ENCODE measurements at places on chromosomes 1 and 21. TPM values are rescaled to one million over a fixed set of nuclear protein-coding genes. Genes with fewer than 3 reads are reported as not detected.

DNA sequence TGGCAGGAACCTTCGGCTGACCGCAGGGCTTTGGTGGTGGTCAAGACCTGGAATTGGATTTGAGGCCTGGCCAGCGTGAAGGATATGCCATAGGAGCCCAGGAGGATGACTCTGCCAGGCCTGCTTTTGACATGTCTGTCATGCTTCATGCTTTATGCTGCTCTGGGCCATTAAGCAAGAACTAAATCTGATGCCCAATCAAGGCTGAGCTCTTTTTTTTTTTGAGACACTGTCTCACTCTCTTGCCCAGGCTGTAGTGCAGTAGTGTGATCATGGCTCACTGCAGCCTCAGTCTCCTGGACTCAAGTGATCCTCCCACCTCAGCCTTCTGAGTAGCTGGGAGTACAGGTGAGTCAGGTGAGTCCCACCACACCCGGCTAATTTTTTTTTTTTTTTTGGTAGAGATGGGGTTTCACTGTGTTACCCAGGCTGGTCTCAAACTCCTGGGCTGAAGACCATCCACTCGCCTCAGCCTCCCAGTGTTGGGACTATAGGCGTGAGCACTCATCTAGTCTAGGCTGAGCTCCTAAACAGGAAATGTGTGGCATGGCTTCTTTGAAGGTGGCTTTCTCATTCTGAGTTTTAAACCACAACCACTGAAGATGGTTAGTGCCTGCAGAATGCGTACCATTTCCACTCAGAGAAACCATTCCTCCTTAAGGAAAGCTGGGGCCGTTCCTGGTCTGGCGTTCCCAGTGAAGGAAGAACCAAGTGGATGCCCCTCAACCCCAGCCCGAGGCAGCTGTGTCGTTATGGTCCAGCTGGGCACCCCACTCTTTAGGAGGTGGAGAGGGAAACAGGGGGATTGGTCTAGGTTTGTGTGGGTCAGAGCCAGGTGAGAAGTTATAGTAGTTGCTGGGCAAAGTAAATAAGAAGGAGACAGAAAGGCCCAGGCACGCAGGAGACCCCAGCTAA, 34.2 kb upstream of the ATP5PO start:
- H3K4me3 ChIP-seq = no peak overlapping the region
- H3K4me1 ChIP-seq = peaks cover 36% of the 10 kb centered on the region

DNA sequence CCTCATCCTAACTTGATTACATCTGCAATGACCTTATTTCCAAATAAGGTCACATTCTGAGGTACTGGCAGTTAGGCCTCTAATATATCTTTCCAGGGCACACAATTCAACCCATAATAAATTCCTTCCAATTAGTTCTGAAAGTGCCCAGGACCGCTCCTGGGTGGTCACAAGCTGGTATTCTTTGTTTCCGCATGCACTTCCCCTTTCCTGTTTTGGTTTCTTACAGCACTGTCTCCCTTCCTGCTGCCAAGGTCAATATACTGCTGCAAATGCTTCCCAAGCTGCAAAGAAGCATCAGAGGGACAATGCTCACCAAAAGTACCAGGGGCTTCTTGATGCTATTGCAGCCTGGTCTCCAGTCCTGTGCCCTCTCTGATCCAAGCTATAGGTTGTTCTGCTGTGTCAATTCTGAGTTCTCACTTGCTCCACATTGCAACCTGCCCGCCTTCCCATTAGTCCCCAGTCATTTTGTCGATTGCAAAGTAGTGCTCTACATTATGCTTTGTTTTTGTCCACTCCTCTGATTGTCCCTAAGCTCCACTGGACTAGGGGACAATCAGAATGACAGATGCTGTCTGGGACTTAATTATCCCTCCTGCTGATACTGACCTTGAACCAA, 13.9 kb upstream of the XPR1 start:
- no peaks in the 10 kb centered on the region for H3K4me1 ChIP-seq
- no peaks in the 10 kb centered on the region for H3K27me3 ChIP-seq
- no peak overlapping the region for H3K27ac ChIP-seq
- no peak overlapping the region for H3K4me3 ChIP-seq

DNA sequence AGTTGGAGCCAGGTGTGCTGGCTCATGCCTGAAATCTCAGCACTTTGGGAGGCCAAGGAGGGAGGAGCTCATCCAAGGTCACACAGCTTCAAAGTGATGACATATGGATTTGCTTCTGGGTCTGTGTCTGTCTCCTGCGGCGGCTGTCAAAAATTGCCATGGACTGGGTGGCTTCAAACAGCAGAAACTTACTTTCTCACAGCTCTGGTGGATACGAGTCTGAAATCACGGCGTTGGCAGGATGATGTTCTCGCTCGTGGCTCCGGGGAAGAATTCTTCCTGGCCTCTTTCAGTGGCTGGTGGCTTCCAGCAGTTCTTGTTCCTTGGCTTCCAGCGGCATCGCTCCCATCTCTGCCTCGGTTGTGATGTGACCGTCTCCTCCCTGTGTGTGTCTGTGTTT, 314.8 kb upstream of the C1orf174 start:
- H3K27ac ChIP-seq = no peak overlapping the region
- no peaks in the 10 kb centered on the region for H3K36me3 ChIP-seq
- peaks cover 9% of the 10 kb centered on the region for H3K4me1 ChIP-seq
- DNase-seq = no peak
- H3K4me3 ChIP-seq = no peak overlapping the region

DNA sequence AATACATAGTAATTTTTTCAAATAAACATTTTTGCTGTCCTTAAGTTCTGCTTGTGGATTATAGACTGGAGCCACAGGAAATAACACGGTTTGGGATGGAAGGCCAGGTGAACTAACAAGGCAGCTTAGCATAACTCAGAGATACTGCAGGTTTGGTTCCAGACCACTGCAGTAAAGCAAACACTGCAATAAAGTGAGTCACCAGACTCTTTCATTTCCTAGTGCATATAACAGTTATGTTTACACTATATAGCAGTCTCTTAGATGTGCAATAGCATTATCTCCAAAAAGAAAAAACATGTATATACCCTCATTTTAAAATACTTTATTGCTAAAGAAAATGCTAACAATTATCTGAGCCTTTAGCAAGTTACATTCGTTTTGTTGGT, 22.0 kb downstream of the LRRC42 start:
- no peak for DNase-seq
- H3K27ac ChIP-seq = no peak overlapping the region
- no peaks in the 10 kb centered on the region for H3K4me1 ChIP-seq
- peaks cover 10% of the 10 kb centered on the region for H3K36me3 ChIP-seq
- H3K27me3 ChIP-seq = no peaks in the 10 kb centered on the region
- H3K4me3 ChIP-seq = no peak overlapping the region

DNA sequence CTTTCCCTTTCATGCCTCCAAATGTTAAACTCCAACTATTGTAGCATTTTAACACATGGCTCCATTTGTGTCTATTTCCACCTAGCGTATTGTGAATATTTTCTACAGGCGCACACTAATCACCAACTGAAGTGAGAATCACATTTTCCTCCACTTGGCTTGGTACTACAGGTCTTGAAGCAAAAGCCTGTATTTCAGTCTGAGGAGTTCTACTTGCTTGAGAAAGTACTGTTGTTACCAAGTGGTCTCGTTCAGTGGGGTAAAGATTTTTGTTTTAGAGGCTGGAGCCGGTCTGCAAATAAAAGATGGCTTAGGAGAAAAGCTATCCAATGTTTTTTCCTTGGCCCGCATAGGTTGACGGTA, 550 bp upstream of the PTBP2 start:
- no peak for DNase-seq
- H3K27me3 ChIP-seq = no peaks in the 10 kb centered on the region

GRCh38 chr1:65292861-65293593, 16.3 kb upstream of the DNAJC6 start:
- no peak overlapping the region for H3K4me3 ChIP-seq
- no peaks in the 10 kb centered on the region for H3K36me3 ChIP-seq
- DNase-seq = no peak

DNA sequence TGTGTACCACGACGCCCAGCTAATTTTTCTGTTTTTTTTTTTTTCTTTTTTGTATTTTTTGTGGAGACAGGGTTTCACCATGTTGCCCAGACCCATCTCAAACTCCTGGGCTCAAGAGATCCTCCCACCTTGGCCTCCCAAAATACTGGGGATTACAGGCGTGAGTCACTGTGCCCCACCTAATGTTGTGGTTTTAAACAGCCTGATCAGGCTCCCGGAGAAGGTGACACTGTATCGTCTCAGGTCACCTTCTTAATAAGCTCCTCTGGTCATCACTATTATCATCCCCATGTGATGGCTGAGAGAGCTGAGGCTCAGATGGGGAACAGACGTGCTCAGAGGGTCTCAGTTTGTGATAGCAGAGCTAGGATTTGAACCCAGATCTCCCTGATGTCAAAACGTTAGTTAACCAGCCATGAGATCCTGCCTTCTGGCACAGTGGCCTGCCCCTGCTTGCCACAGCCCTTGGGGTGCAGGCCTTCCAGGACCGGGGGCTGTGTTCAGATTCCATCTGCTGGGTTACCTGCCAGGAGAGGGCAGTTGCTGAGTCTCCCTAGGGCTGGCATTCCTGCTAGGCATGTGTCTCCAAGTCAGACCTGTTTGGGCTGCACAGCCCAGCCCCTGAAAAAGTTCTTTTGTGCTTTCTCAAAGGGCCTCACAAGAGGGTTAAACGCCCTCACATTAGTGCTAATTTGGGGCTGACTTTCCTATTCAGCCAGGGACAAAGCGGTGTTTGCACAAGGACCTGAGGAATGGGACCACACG, 32.7 kb upstream of the GRHL3 start:
- H3K4me1 ChIP-seq = no peaks in the 10 kb centered on the region
- no peak overlapping the region for H3K4me3 ChIP-seq
- peaks cover 67% of the 10 kb centered on the region for H3K27me3 ChIP-seq
- H3K27ac ChIP-seq = no peak overlapping the region

DNA sequence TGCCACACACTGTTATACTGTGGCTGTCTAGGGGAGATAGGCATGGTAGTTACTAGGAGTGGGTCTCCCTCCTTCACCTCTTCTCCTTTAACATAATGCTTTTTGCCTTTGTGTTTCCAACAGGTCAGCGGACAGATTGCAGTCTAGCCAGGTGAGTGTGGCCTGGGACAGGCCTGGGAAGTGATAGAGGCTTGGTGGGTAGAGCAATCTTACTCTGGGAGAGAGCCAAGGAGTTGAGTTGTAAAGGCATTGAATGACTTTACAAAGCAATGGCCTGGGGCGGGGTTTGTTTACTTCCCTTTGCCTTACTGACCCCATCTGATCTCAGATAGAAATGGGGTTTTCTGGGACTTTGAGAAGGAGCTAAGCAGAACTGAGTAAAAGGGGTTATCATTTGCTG, 51.0 kb upstream of the IKBKE start:
- no peaks in the 10 kb centered on the region for H3K27me3 ChIP-seq
- H3K4me3 ChIP-seq = no peak overlapping the region
- H3K27ac ChIP-seq = no peak overlapping the region

DNA sequence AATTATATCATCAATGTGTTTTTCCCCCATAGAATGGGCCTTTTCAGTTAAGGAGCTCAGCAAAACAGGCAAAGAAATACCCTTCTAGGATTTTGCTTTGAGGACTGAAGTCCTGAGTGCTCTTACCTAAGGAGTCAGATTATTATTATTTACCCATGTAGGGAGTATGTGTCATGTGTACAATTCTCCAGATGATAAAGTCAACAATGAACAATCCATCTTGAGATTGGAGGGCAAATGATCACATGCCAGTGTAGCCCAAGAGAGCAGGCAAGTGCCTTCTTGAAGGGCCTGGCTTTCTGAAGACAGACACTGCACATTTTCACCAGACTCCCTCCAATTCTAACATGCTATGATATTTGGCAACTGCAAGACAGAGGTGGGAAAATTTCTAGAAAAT, 159.7 kb downstream of the PCNX2 start:
- H3K27me3 ChIP-seq = no peaks in the 10 kb centered on the region
- no peak overlapping the region for H3K4me3 ChIP-seq

DNA sequence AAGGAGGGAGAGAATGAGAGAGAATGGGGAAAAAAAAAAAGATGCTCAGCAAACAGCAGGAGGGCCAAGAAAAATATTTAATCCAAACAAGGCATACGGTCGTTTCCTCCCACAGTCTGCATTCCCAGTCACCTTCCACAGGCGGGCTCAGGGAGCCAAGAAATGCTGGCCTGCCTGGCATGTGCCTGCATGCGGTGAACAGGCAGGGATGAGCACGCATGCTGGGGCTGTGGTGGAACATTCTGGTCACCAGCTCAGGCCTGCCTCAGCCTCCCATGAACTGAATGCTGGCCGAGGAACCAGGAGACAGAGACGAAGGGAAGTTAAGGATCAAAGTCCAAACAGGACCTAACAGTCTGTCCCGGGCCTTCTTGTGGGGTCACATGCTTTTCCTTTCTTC, 335.3 kb downstream of the ASTN1 start:
- DNase-seq = no peak
- no peak overlapping the region for H3K4me3 ChIP-seq
- H3K4me1 ChIP-seq = no peaks in the 10 kb centered on the region
- H3K36me3 ChIP-seq = no peaks in the 10 kb centered on the region

DNA sequence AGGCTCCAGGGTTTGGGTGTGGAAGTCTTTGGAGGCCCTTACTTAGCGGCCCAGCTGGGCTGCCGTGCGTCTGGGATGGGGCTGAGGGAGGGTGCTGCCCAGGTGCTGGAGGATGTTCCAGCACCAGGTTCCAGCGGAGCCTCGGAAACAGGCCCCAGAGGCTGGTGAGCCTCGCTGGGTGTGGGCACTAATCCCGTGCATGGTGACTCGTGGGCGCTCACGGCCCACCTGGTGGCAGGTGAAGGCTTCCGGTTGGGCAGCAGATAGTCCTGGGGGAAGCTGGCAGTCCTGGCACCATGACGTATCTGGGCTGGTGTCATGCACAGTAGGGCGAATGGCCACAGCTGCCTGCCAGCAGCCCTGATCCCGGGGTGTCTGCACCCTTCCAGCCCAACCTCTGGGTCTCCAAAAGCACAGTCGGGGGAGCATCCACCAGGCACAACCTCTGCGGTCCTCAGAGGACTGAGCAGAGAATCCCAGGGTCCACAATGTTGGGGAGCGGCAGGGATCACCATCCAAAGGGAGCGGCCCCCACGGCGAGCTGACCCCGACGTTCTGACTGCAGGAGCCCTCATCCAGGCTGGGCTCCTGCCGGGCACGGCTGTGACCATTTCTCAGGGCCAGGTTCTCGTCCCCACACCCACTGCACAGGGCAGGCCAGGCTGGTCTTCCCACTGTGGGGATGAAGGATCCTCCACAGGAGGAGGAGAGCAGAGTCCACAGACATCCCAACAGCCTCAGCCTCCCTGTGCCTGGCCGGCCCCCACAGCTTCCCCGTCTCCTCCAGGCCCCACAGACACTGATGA, 25.3 kb downstream of the FTCD start:
- no peak overlapping the region for H3K4me3 ChIP-seq
- no peaks in the 10 kb centered on the region for H3K4me1 ChIP-seq
- no peak overlapping the region for H3K27ac ChIP-seq
- no peaks in the 10 kb centered on the region for H3K36me3 ChIP-seq
- H3K27me3 ChIP-seq = no peaks in the 10 kb centered on the region

DNA sequence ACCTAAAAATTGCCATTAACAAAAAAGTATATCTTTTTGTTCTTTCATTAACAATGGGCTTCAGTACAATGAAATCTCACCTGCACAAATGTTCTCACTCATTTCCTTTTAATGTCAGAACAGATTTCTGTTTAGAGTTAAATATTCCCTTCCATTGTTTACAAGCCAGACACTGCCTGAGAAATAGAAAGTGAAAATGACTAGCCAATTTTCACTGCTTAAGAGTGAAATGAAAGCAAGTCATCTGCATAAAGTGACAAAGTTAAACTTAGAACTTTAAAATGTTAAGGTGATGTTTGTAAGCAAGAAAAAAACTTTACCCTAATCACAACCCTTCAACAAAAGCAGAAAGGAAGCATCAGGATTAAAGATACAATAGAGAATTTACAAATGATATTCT, 27.5 kb downstream of the COA6 start:
- no peak overlapping the region for H3K4me3 ChIP-seq
- H3K4me1 ChIP-seq = no peaks in the 10 kb centered on the region
- H3K27ac ChIP-seq = no peak overlapping the region
- no peaks in the 10 kb centered on the region for H3K27me3 ChIP-seq

Gene FCRL5
- not detected for total RNA-seq

Gene FGR
- not detected for total RNA-seq

Measured in neural crest cell (in vitro differentiated cells).